Stimulated activated CD8-positive, alpha-beta memory T cell treated with anti-CD3 and anti-CD28 coated beads, Interleukin-15, amount 100 ng/mL, for 48 hours (primary cell): ENCODE measurements at places on chromosomes 13 and 19.

GRCh38 chr13:50140581-50141374, 125.5 kb downstream of the KCNRG start:
- no peak for DNase-seq

DNA sequence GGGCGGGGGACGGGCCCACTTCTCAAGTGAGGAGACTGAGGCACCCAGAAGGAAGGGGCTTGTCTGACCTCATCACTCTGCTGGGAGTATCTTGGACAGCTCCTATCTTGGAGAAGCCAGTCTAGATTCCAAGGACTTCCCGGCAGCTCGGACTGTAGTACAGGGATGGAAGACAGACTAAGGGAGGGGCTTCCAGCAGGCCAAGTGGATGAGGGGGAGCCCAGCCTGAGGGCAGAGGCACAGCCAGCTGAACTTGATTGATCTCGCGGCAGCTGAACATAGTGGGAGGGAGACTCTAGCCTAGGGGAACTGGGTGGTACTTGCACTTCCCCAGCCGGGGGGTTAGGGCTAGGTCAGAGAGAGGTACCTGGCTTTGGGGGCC, 711 bp downstream of the CILP2 start:
- DNase-seq, result no peak

DNA sequence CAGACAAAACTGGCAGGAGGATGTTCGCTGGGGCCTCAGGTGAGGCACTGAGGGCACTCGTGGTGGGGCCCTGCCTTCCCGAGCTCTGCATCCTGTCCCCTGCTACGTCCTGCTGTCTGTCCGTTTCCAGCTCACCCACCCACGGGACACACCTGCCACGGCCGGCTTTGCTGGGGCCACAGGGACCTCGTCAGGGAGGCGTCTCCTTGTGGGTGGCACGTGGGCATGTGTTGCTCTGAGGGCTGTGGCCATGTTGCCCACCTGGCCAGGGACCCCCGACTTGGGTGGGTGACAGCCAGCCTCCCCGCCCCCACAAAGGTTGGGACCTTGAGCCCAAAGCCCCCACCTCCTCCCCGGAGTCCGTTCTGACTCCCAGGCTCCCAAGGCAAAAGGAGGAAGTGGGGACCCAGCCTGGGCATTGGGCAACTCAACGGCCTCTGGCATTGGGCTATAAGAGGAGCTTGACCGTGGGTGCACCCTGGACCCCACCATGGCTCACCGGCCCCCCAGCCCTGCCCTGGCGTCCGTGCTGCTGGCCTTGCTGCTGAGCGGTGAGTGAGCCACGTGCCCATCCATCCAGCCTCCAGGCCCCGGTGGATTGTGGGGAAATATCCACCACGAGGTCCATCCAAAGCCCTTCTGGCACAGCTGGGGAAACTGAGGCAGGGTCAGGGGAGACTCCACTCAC, at the start of gene PRTN3:
TSS of gene PRTN3 (plus strand) at position 481 of the 688 bp plus-strand sequence. CDS start at position 491, 10 bp downstream.
- no peak for DNase-seq

DNA sequence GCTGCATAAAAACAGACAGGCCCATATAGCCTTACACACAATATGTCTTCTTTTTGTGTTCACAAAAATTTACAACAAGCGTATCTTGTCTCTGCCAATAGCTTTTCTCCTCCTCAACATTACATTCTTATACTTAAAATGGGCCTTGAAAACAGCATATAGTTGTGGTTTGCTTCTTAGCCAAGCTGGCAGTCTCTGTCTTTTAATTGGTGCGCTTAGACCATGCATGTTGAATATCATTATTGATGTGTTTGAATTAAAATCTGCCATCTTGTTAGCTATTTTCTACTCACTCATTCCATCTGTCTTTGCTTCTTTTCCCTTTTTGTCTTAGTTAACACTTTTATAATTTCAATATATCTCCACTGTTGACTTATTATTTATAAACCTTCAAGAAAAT, 76.4 kb downstream of the ING1 start:
- no peak for DNase-seq

DNA sequence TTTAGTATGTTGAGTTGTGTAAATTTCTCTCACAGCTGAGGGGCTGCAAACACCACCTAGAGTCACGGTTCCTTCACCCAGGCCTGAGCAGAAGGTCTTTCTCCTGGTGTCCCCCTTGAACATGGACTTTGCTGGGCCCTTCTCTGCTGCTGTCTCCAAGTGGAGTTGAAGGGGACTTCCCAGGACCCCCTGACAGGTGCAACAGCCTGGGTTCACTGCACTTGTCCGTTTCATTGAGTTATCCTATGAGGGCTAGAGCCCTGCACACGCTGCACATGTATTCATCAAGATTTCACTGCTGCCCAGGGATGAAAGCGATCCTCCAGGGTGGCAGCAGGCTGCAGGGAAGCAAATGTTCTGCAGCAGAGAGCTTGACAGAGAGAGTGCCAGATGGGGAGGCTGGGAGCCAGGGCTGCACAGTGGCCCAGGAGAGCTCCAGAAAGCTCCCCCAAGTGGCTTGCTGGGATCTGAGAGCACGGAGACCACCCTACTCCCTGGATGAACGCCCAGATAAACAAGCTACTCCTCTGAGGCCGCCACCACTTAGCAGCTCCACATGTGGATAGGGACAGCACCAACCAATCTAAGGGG, 10.3 kb downstream of the TMEM272 start:
- DNase-seq, result no peak

GRCh38 chr13:106815545-106815944, 247.6 kb upstream of the ARGLU1 start:
- DNase-seq, result no peak

GRCh38 chr19:28595722-28596480, 617.0 kb downstream of the UQCRFS1 start:
- no peak for DNase-seq

DNA sequence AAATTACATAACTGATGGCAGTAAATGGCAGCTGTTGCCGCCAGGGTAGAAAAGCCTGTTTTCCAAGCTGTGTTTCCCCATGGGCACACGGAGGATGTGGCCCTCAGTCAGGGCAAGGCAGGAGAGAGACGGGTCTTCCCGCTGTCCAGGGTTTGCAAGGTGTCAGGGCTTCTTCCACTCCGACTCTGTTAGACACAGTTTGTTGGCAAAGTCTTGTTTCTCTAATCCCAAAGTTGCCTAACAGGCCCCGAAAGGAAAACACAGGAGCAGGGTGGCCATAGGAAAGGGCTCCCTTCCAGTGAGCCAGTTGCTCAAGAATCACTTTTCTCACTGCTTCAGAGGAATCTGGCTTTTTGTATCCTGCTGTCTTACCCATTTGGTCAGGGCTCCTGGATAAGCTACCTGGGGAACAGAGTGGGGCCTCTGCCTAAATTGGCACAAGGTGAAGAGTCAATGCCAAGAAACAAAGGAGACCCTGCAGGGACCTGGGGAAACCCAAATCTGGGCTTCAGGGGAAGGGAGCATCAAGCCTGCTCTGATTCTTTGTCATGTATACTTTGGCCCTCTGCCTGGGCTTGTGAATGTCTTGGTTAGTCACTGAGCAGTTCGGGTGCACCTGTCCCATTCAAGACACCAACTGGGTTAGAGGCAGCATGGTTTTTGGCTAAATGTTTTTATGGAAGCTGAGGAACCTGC, 29.0 kb upstream of the CXCL17 start:
- no peak for DNase-seq

- no peak for DNase-seq
Observed at GRCh38 chr13:36778083-36778671, 40.8 kb upstream of the RFXAP start.

DNA sequence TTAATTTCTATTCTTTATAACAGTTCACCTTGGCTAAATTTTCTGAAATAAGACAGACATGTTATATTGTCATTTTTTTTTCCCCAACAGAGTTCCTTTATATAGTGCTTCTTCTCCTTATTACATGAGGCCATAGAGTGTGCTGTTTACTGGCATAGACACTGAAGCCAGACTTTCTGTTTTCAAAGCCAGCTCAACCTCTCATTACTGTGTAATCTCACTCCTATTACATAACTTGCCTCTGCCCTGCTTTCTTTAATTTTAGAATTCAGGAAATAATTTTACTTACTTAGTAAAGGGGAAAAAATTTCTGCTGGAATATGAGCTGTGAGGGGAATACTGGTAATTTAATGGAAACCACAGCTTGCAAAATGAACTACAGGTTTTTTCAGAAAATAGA, 1380.4 kb downstream of the SLITRK1 start:
- no peak for DNase-seq

DNA sequence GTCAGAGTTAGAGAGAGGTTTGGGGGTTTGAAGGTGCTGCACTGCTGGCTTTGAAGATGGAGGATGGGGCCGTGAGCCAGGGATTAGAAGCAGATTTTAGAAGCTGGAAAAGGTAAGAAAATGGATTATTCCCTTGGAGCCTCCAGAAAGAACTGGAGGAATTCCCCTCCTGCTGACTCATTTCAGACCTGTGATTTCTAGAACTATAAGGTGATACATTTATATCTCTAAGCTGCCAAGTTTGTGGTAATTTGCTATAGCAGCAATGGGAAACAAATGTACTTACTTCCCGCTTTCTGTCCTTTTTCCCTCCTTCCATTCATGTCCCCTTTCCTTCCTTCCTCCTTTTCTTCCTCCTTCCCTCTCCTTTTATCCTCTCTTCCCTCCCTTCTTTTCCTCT, 78.5 kb upstream of the PCDH8 start:
- DNase-seq, result no peak

DNA sequence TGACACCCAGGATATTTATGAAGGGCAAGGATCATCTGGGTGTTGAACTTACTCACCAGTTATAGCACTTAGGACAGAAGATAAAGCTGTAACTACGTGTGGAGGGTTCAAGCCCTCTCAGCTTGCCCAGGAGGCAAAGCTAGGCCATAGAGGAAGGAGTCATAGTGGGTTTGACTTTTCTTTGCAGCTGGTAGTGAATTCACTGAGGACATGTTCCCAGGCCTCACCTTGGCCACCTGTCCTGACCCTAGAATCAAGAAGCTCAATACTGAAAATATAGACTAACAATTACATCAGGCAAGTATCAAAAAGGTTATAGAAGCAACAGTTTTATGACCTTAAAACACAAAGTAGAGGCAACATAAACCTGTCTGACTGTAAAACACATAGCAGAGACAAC, 1207.7 kb downstream of the SLITRK1 start:
- no peak for DNase-seq

DNA sequence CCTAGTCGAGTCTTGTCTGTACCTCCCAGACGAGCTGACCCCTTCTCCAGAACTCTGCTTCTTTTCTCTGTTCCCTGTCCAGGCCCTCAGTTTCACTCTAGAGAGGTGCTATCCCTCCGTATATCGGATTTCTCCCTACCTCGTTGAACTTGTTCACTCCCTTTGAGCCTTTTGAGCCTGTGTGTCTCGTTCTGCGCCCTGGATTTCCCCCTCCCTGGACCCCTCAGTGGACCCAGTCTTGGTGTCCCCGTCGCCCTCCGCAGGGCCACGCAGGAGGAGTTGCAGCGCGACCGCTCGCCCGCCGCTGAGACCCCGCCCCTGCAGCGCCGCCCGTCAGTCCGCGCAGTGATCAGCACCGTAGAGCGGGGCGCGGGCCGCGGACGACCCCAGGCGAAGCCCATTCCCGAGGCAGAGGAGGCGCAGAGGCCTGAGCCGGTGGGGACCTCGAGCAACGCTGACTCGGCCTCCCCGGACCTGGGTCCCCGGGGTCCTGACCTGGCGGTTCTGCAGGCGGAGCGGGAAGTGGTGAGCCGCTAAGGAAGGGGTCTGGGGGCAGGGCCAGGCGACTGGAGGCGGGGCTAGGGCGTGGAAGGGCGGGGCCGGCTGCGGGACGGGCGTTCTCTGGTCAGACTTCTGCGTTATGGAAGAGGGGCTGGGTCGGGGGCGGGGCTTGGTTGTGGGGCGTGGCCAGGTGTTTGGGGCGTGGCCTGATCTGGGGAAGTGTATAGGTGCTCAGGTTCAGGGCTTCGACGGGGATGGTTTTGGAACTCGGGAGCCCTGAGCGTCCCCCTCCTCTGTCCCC, 5.5 kb downstream of the EPS8L1 start:
- peak; percentile 84 for DNase-seq

DNA sequence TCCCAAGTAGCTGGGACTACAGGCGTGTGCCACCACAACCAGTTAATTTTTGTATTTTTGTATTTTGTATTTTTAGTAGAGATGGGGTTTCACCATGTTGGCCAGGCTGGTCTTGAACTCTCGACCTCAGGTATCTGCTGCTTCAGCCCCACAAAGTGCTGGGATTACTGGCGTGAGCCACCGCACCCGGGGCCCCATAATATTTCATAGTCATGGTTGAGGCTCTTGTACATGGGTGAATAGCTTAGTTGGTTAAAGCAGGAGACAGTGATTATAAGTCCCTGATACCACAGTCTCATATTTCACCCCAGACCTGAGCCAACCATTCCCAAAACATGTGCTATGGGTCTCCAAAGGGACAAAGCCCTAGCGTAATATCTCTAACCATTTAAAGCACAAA, 26.1 kb downstream of the MBNL2 start:
- DNase-seq, result no peak

- DNase-seq, result no peak
Observed at GRCh38 chr19:10471909-10472308, 31.2 kb downstream of the KEAP1 start.

DNA sequence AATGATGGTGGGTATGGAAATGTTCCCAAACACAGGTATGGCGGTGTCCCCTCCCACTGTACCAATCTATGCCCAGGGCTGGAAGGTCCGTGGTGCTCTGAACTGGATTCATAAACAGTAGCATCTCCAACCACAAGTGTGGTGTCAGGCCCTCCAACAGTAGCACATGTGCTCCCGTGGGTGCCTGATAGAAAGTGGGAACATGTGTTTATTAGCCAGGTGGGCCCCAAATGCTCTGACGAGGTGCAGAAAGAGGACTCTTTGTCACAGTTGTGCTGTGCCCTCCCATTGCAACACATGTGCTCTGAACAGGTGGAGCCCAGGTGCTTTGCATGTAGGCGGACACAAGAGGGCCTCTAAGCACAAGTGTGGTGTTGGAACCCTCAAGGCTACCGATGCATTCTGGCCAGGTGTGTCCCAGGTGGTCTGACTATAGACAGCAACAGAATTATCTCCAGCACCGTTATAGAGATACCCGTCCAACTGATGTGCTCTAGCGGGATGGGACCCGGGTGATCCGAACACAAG, 75.4 kb upstream of the ZNF30 start:
- DNase-seq, result no peak

GRCh38 chr13:101775267-101775666, 322.8 kb downstream of the ITGBL1 start:
- no peak for DNase-seq

- no peak for DNase-seq
Observed at GRCh38 chr19:50377051-50377461, 799 bp downstream of the NR1H2 start.

GRCh38 chr19:6677883-6678689, 8.1 kb upstream of the TNFSF14 start:
- DNase-seq, result peak; percentile 44
